ENCODE measurements at places on chromosomes 1 and 21. TPM values are rescaled to one million over a fixed set of nuclear protein-coding genes. Genes with fewer than 3 reads are reported as not detected.

- peak; percentile 48 for DNase-seq
Observed at GRCh38 chr1:169133801-169134502, 27.5 kb downstream of the ATP1B1 start.

- DNase-seq = peak; percentile 68
Observed at GRCh38 chr1:6414443-6414844, 5.3 kb downstream of the HES2 start.

- DNase-seq = peak; percentile 82
Observed at GRCh38 chr1:23634840-23635651, 56.6 kb upstream of the RPL11 start.

- DNase-seq = peak; percentile 55
Observed at GRCh38 chr1:203742436-203742835, 22.5 kb upstream of the LAX1 start.

- DNase-seq = no peak
Observed at GRCh38 chr1:98732985-98733781, 71.7 kb downstream of the SNX7 start.

The LCE2C gene
- total RNA-seq = not detected

The GPR153 gene
- 1.7 TPM for total RNA-seq

GRCh38 chr1:203480525-203481084 is 5.0 kb downstream of the PRELP start:
- DNase-seq = peak; percentile 40

The GUCA2B gene
- total RNA-seq = not detected

GRCh38 chr1:217661407-217661806 is 30.3 kb downstream of the SPATA17 start:
- no peak for DNase-seq

DNA sequence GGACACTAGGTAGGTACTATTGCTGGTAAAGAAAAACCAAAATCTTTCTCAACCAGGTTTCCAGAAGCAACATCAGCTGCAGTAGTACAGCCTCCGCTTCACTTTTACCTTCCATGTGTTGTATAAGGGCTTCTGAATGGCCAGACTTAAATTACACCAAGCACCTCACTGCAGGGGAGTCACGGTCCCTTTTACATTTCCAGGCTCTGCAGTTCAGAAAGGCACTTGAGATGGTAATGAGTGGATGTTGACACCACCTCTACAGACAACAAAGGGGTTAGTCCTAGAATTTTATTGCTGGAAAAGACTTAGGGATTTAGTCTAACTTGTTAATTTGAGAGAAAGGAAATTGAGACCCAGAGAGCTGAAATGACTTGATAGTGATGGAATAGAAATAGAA is 12.0 kb upstream of the DUSP12 start:
- DNase-seq = no peak

DNA sequence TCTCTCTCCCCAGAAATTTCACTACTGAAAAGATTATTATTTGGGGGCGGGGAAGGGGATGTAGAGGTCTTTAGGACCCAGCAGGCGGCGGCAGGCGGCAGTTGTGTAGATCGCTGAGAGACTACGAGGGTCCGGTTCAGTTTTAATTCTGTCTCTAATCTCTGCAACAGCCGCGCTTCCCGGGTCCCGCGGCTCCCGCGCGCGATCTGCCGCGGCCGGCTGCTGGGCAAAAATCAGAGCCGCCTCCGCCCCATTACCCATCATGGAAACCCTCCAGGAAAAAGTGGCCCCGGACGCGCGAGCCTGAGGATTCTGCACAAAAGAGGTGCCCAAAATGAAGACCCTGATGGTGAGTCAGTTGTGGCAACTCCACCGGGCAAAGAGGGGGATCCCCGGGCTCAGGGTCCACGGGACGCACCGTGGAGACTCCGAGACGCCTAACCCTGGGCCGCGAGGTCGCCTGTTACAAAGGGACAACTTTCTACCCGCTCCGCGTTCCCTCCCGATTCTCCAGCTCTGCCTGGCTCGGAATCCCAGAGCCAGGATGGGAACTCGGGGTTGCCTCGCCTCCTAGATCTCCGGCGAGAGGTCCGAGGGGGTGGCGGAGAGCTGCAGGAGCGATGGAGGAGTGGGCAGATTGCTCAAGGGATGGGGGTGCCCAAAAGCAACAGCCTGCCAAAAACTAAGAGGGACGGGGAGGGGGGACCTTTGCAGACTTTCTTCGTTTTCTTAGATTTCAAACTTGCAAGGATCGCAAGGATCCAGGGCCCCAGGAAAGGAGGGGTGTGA is at the start of gene ST6GALNAC5:
Gene ST6GALNAC5 (plus strand): TSS at position 139 of the 789 bp plus-strand sequence.
- DNase-seq = peak; percentile 21

The KPRP gene
- total RNA-seq = not detected

- no peak for DNase-seq
Observed at GRCh38 chr1:156833603-156834002, 17.0 kb upstream of the SH2D2A start.

GRCh38 chr1:14494911-14495310 is 103.6 kb upstream of the KAZN start:
- no peak for DNase-seq

GRCh38 chr21:32346951-32347350 is 45.9 kb downstream of the URB1 start:
- no peak for DNase-seq

DNA sequence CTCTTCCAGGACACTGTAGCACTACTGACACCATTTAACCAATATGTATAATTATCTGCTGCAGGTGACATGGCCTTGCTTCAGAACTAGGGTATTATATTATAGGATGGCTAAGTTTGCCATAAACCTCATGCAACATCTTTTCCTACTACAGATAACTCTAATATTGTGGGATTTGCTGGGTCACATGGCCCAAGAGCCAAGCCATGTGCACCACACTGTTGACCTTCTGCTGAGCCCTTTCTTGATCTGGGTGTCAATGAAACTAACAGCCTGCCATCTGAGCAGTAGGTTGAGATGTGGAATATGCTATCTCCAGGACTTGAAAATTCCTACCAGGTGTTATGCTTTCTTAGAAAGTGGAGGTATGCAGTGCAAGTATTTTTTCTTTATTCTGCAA is 2291.1 kb downstream of the MRPL39 start:
- no peak for DNase-seq

- peak; percentile 94 for DNase-seq
Observed at GRCh38 chr1:196180847-196181593, 427.2 kb downstream of the KCNT2 start.

DNA sequence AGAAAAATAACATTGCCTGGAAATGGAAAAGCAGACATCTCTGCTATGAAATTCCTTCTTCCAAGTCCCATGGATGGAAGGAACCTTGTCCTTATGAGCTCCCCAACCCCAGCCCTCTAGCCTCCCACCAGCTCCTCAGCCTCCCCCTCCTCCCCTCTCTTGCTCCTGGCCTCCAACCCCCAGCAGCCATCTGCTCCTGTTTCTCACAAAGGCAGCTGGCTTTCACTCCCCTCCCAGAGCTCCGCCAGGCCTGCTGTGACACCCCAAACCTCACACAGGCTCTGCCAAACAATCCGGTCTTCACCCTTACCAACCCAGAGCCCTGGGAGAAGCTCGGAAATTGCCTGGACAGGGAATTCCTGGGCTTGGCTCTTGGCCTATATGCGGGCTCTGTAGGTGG is 69.2 kb downstream of the KLHDC7A start:
- DNase-seq = no peak

DNA sequence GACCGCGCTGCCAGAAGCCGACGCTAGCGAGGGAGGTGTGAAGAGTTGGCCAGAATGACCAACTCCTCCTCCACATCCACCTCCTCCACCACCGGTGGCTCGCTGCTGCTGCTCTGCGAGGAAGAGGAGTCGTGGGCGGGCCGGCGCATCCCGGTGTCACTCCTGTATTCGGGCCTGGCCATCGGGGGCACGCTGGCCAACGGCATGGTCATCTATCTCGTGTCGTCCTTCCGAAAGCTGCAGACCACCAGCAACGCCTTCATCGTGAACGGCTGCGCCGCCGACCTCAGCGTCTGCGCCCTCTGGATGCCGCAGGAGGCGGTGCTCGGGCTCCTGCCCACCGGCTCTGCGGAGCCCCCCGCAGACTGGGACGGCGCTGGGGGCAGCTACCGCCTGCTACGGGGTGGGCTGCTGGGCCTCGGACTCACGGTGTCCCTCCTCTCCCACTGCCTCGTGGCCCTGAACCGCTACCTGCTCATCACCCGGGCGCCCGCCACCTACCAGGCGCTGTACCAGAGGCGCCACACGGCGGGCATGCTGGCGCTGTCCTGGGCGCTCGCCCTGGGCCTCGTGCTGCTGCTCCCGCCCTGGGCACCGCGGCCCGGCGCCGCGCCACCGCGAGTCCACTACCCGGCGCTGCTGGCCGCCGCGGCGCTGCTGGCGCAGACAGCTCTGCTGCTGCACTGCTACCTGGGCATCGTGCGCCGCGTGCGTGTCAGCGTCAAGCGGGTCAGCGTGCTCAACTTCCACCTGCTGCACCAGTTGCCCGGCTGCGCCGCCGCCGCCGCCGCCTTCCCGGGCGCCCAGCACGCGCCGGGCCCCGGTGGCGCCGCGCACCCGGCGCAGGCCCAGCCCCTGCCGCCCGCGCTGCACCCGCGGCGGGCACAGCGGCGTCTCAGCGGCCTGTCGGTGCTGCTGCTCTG is 1.2 kb downstream of the GPR88 start:
- DNase-seq = peak; percentile 44

DNA sequence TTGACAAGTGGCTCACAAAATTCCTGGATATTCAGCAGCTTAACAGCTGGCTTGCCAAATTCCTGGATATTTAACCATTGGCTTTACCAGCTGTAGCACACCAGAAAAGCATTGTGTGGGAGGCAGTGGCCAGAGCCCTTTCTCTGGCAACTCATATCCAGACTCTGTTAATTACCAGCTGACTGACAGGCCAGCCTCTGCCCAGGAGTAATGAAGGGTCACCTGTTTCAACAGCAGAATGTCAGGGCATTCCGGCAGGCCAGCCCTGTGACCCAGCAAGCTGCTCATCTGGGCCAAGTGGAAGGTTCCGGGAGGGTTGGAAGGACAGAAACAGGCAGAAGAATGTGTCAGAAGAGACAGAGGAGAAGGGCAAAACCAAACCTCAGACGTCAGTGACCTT is 35.2 kb upstream of the KIRREL1 start:
- no peak for DNase-seq

DNA sequence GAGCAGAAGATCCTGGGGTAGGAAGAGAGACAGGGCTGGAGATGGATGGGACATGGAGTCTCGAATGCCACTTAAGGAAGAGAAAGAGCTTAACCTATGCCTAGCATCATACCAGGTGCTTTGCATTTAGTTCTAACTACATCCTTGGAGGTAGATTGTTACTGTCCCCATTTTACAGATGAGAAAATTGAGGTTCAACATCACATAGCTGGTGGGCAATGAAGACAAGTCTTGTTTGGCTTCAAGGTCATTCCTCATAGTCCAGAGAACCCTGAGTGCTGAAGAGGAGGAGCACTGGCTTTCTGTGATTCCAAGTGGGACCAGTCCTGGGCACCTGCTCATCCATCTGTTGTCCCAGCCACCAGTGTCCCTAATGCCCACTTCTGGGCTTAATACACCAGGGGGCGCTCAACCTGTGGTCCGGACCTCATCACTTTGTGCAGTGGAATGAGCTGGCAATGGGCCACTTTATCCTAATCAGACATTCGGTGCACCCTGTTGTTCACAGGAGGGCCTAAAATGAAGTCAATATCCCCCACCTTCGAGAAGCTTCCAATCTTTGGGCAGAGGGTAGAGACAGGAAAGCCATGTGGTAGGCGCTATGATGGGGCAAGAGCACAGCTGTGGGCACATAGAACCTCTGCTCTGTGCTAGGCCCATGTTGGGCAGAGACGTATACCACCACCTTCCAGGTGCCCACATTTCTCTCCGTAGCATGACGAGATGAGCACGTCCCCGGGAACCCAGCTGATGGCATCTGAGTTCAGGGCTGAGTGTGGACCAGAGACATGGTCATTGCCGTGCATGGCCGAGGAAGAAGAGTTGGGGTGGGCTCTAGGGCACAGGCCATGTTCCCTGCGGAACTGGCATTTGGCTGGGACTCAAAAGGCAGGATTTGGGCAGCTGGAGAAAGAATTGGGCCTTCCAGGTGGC is 9.2 kb downstream of the RPS6KA1 start:
- peak; percentile 70 for DNase-seq

The B3GALT2 gene
- total RNA-seq = 3.7 TPM

DNA sequence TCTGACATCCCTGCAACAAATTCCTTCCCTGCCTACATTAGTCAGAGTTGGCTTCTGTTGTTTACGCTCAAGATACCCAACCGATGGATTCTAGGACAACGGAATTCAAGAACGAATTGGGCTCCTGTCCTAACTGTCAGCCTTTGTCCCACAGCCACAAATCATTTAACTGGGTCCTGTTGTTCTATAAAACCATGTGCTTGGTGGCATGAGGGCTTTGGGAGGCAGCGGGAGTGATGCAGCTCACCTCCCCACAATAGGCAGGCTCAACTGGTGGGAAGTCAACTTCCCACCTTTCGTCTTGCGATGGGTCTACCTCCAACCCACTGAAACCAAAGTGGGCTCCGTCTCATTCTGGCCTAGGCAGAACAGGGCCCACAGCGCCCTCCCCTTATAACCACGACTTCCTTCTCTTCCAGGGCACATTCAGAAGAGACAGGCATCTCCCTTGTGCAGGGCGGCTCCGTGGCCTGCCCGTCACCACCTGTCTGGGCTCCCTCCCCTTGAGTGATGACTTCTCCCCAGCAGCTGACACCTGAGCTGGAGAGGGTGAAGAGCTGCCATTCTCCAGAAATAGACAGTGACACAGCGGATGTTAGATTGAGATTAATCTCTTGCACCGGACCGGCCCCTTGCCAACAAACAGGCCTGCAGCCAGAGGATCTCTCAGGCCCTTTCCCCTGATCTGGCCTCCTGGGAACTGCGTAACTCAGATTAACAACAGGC is 26.5 kb downstream of the LRRC38 start:
- DNase-seq = no peak

The SPRR2B gene
- total RNA-seq = not detected

- DNase-seq = peak; percentile 21
Observed at GRCh38 chr21:38500073-38500472, 1.8 kb upstream of the ERG start.

DNA sequence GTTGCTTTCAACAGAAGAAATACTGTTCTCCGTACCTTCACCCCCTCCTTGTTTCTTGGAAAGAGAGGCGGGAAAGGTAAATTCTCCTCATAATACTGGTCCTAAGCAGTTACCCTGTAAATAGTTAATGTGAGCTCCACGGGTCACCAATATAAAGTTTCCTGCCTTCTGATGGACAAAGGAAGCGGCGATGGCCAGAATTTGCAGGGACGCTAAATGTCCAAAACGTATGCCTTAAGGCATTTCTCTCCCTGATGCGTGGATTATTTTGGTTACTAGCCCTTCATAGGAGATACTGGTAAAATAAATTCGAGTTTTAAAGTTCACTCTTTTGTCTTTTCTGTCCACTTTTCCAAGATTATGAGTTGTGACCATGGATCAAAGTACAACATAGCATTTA is 898 bp upstream of the PTGS2 start:
- peak; percentile 30 for DNase-seq

- no peak for DNase-seq
Observed at GRCh38 chr1:49995734-49996133, 28.0 kb downstream of the AGBL4 start.

GRCh38 chr21:40345711-40346321 is 478.6 kb downstream of the PCP4 start:
- no peak for DNase-seq

The RGS16 gene
- 0.65 TPM for total RNA-seq

- no peak for DNase-seq
Observed at GRCh38 chr1:94539496-94539895, 2.1 kb downstream of the F3 start.
